ENCODE measurements at places on chromosomes 13 and 19.

DNA sequence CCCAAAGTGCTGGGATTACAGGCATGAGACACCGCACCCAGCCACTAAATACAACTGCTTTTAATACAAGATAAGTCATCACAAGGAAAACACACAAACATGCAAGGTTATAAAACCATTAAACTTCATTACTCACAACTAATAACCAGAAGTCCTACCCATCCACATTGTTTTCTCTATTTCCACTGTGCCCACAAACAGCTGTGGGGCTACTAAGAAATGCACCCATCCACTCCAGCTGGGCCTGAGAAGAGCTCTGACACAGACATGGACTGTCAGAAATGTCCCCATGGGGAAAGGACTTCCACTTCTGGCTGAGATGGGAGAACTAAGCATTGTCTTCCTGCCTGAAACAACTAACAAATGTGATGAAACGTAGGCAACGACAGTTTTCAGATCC, 17.2 kb downstream of the SAFB2 start:
- DNase-seq = no peak

DNA sequence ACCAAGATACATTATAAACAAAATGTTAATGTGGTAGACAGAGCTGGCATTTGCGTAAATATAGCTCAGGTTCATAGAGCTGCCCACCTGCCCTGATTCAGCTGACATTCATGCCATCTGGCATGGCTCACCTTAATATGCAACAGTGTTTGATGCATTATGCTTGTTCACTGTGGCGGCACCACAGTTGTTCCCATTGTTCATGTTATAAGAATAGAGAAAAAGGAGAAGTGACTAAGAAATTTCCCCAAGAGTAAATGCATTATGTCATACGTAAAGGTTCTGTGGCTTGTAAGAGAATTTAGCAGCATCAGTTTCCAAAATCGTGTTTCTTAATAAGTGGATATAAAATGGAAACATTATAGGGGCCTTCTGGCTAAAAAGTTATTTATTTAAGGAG, 4.5 kb downstream of the CCNA1 start:
- DNase-seq = no peak

DNA sequence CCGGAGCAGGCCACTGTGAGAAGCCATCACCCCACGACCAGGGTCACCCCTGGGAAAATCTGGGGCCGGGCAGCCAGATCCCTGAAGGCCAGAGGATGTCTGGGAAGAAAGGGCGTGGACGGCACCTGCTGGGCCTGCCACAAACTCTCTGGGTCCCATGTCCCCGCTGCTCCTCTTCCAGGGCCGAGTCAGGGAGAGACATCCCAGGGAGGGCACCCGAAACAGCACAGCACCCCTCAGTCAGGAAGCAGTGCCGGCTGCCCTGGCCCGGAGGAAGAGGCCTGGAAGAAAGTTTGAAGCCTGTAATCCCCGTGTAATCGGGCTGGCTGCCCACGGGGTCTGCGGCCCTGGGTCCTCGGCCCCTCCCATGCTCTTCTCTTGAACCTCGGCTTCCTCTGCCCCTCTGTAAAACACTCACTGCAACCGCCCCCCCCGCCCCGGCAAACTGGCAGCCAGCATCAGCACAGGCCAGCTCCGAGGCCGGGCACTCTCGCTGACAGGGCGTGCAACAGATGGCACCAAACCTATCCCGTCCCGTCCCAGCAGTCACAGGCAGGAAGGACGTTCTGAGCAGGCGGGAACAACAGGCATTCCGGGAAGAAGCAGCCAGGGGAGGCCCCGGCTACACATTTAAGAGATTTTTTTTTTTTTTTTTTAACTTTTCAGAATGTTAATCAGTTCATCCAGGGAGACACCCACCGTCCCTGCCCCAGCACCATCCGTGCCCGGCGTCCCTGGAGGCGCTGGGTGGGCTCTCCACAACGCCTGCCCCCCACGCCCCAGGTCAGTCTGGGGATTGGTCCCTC, 1.5 kb downstream of the SBNO2 start:
- no peak for DNase-seq

DNA sequence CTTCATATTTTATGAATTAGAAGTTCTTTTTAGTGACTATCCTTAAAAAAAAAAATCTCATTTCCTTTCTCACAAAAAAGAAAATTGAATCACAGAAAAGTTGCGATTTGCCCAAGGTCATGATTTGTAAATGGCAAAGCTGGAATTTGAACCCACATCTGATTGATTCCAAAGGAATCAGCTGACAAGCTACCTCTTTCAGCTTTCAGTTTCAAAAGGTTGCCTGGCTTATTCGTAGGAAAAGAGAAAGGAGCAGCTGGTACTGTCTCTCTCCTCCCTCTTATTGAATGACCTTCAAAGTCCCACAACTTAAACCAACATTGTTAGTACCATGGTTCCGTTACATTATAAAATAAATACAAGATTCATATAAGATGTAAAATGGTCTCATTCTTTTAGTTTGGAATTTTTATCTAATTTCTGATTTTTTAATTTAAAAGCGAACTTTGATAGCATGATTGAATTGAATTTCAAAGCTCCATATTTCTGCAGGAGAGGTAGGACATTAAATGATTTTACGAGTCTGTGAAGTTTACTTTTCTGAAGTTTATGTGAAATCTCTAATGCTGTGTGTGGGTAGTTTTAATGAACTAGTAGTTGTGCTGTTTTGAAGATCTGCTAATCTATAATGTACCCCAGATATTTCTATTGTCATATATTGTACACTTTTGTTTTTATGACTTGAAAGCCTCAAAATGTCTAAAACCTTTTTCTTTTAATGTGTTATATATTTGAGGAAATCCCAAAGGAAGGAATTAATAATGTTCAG, 18.5 kb upstream of the KCTD4 start:
- DNase-seq = no peak

- no peak for DNase-seq
These were observed 748.1 kb upstream of the SGCG start for GRCh38 chr13:22432690-22433089.

DNA sequence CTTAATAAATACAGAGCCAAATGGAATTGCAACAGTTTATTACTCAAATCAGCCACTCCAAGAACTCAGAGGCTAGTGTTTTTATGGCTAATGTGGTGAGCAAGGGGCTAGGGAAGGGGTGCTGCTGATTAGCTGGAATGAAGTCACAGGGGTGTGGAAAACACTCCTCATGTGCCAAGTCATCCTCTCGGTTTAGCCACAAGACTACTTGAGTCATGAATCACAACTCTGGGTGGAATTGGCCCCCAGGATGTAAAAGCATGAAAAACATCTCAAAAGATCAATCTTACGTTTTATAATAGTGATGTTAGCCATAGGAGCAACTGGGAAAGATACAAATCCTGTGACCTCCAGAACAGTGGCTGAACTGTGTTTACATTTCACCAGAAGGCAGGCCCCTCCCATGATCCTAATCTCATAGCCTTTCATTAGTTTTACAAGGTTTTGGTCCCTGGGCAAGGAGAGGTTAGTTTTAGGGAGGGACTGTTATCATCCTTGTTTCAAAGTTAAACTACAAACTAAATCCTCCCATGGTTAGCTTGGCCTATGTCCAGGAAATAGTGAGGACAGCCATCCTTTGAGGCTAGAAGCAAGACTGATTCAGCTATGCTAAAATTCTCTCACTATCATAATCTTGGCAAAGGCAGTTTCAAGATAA, 2020.1 kb upstream of the PCDH20 start:
- no peak for DNase-seq

DNA sequence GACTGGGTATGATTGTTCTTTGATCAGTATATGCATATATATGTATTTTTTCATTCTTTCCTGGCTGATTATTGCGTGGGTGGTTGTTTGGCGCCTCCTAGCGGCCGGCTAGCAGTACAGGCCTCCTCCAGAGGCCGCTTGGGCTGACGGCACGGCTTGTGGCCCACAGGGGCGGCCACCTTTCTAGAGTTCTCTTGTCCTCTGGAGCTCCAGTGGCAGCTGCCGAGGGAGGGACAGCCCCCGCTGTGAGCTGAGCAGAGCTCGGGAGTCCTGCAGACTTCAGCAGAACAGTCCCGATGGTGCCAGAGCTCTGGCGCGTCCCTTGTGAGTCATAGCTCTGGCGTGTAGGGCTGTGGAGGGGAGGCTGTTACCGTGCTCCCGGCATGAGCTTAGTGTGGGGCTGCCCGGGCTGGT, 22.5 kb upstream of the ZNF429 start:
- DNase-seq = peak; percentile 87

GRCh38 chr19:23222998-23223652, 27.1 kb downstream of the ZNF724 start:
- DNase-seq = no peak

DNA sequence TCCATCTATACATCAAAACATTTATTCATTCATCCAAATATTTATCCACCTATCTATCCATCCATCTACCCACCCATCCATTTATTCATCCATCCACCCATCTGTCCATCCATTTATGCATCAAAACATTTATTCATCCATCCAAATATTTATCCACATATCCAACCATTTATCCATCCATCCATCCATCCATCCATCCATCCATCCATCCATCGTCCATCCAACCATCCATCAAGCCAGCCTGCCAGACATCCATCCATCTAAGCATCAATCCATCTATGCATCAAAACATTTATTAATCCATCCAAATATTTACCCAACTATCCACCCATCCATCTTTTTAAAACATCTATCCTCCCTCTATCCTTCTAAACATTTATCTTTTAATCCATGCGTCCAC, 62.2 kb downstream of the UNC13A start:
- no peak for DNase-seq

DNA sequence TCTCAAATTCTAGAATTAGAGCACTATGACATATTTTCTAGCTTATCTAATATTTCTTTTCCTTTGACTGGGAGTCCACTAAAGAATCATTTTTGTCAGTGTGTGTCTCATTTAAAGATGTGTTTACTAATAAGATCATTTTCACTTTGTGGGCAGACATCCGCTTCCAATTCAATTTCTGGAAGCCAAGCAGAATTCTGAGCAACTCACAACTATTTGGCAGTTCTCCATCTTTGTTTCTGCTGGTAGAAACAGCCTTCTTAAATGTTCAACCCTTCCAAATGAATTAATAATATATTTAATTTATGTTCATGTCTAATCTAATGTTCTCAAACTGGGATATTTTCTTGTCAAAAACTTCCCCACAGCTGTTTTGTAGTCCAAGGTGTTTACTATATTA, 411.8 kb downstream of the KCTD12 start:
- DNase-seq = no peak

GRCh38 chr19:16661480-16662034, 618 bp downstream of the TMEM38A start:
- peak; percentile 80 for DNase-seq

DNA sequence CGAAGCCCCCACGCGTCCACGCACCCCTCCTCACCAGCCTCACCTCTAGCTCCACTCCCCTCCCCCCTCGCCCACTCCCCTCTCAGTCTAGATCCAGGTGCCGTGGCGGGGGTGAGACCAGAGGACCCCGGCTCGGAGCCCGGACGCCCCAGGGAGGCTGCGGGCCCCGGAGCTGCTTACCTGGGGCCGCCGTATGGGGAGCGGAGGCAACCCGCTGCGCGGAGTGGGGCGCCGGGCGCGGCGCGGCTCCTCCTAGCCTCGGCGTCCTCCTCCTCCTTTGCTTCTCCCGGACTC, 353 bp downstream of the ENOX1 start:
- DNase-seq = no peak
